ENCODE measurements at places on chromosomes 13 and 19. TPM values are rescaled to one million over a fixed set of nuclear protein-coding genes. Genes with fewer than 3 reads are reported as not detected.

Gene CCL25
- total RNA-seq: not detected

Gene CYP4F3
- 12.7 TPM for total RNA-seq

Gene ADM5
- 7.6 TPM for total RNA-seq

Gene KDELR1
- total RNA-seq: 91.7 TPM

Gene IFI30
- 35.6 TPM for total RNA-seq

Gene FFAR3
- not detected for total RNA-seq

Gene CEACAM19
- 11.7 TPM for total RNA-seq

Gene NOTCH3
- 253 TPM for total RNA-seq

All from suprapubic skin (tissue), 4 donors.